EL (cell line): ENCODE measurements at places on chromosomes 16 and 17.

- DNase-seq = no peak
Measured at GRCh38 chr16:8807189-8807588, 9.6 kb downstream of the PMM2 start.

GRCh38 chr17:36856903-36857381, 80.3 kb upstream of the LHX1 start:
- no peak for DNase-seq

DNA sequence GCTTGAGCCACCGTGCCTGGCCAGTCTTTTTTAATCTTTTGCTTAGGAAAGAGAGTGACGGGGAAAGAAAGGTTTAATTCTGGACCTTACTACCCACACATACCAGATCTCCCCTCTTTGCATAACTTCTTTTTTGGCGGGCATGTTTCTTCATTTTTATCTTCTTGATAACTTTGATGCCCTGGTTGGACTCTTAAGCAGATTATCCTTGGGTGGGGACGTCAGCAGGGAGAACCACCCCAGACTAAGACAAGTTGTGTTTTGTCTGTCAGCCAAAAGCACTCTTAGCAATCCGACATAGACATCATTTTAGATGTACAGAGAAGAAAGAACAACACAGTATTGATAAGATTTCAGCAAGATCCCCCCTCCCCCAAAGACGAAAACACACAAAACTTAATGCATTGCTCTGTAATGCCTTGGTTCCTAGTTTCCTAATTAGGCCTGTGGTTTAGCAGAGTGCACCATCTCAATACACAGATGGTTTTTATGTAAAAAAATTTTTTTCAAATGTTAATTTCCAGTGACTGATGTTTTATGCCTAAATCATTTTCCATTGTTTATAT, 99.9 kb downstream of the MSI2 start:
- DNase-seq = no peak

DNA sequence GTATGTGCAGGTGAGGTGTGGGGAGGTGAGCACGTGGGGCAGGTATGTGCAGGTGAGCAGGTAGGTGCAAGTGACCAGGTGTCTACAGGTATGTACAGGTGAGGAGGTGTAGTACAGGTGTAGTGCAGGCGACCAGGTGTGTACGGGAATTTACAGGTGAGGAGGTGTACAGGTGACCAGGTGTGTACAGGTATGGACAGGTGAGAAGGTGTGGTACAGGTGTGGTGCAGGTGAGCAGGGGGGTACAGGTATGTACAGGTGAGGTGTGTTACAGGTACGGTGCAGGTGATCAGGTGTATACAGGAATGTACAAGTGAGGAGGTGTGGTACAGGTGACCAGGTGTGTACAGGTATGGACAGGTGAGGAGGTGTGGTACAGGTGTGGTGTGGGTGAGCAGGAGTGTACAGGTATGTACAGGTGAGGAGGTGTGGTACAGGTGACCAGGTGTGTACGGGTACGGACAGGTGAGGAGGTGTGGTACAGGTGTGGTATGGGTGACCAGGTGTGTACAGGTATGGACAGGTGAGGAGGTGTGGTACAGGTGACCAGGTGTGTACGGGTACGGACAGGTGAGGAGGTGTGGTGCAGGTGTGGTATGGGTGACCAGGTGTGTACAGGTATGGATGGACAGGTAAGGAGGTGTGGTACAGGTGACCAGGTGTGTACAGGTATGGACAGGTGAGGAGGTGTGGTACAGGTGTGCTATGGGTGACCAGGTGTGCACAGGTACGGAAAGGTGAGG, 12.8 kb upstream of the DBNDD1 start:
- peak; percentile 40 for DNase-seq

GRCh38 chr17:81583589-81584342, 31.6 kb upstream of the FAAP100 start:
- no peak for DNase-seq

- no peak for DNase-seq
Measured at GRCh38 chr16:17412221-17412620, 58.5 kb downstream of the XYLT1 start.

DNA sequence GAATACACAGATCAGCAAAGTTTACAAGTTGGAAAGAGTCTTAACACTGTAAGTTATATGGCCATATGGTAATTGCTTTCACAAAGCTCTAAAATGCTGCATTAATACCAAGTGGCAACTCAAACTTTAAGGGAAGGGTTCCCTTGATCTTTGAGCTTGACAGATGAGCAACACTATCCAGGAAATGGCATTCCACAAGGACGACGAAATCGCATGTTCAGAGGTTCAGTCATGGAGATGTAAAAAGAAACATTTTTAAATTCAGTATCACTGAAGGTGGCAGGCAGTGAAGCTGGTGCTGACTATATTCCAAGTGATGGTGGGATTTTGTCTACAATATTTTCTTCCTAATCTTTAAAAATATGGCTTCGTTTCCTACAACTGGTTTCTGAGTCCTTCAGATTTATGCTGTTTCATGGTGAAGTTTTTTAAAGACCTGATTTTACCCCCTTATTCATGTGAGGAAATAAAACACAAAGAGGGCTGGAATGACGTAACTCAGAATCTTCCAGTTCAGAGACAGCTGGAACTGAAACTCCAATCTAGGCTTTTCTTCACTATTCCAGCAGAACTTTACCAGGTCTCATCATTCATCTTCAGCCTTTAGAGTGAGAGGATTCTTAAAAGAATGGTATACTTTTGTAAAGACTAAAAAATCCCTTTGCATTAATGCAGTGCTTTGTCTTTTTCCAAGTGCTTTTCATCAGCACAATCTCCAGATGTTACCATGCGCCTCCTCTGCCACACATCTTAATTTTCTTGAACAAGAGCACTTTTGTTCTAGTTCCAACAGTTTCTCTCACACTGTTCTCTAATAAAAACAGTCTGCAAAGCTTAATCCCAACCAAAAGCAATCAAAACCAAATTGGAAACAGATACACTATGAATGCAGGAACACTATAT, 20.2 kb downstream of the CHCT1 start:
- peak; percentile 77 for DNase-seq

DNA sequence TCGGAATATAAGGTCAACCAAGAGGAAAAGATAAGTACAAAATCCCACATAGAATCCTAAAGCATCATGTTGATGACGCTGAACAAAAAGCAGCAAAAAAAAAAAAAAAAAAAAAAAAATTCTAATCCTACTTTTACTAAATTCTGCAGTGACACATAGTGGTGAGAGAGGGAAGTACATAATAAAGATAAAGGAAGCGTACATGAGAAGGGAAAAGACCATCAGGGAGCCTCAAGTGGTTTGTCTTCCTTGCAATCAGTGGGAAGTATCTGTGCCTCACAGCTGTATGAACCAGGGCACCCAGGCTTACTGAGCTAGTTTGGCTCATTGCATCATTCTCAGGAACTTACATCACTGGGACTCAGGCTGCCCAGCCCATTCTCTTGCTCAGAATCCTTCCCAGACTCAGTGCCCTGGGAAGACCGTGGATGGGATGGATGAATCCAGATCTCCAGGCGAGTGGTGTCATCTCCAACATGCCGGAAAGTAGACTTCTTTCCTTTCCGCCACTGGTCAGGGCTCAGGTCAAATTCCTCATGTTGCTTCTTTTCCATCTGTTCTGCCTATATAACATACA, 21.2 kb downstream of the SMG6 start:
- peak; percentile 84 for DNase-seq

DNA sequence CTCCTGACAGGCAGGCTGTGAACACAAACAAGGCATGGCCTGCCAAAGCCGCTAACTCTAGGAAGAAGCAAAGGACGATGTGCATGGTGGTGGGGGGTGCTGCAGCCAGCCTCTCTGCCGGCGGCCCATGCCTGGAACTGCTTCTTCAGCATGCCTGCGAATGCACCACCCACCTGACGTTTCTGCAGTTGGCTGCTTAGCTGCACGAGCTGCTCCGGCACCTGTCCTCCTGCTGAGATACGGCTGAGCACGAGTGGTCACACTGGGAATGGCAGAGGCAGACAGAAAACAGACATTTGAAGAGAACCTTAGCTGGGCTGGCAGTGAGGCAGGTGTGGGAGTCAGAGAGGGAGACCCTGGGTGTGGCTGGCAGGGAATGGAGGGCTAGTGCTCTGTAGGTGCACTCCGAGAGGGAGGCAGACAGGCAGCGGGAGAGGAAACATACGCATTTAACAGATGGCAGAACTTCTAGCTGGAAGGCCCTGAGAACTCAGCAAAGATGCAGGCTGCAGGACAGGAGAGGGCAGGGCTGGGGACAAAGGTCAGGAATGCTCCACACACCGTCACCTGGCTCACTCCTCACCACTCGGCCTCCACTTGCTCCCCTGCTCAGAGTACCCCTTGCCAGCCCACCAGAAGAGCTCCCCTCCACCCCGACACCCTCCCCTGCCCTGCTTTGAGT, 5.2 kb downstream of the FLCN start:
- DNase-seq = no peak

DNA sequence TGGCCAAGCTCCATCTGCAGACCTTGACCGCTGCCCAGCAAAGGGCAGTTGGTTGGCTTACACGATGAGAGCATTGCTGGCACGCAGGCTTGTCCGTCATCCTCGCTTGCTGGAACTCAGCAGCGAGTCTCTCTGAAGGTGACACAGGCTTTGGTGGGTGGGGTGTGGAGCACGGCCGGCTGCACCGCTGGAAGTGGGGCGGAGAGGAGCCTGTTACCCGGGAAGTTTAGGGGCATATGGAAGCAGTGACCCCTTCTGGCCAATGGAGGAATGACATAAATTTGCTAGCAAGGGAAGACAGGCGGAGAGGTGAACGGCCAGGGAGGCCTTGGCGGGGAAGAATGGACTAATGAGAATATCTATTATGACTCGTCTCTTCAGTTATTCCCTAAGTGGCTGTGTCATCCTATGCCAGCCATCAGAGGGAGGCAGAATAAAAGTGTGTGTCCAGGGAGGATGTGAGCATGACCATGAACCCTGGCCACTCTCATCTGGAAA, 65.9 kb upstream of the SDK2 start:
- DNase-seq = no peak

DNA sequence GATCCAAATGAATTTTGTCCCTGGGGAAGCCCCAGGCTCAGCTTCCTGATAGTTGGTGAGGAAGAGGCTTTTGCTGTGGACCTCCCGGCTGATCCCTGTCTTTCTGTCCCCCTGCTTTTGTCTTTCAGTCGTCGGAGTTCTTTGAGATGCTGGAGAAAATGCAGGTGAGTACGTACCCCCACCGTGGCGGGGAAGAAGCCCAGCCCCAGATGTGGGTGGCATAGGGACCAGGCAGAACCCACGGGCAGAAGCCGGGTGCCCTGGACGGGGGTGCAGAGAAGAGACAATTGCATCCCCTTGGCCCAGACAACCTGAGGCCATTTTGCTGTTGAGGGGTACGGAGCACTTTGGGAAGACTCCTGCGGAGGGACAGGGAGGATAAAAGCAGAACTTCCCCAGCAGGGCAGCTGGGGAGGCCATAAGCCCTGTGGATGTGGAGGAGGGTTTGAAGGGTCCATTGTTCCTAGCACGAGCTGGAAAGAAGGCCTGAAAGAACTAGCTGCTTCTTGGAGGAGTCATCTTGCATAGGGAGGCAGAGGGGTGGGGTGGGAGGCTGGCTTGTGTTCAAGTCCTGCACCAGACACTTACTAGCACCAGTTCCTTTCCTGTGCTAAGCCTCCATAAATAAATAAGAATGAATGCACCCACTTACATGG, 105.6 kb downstream of the OR1D5 start:
- DNase-seq = peak; percentile 21

GRCh38 chr16:2507052-2507659, 6.6 kb upstream of the ATP6V0C start:
- DNase-seq = no peak

- no peak for DNase-seq
Measured at GRCh38 chr16:4522051-4522581, 16.5 kb downstream of the CDIP1 start.

- DNase-seq = no peak
Measured at GRCh38 chr16:23959072-23959751, 123.4 kb downstream of the PRKCB start.

DNA sequence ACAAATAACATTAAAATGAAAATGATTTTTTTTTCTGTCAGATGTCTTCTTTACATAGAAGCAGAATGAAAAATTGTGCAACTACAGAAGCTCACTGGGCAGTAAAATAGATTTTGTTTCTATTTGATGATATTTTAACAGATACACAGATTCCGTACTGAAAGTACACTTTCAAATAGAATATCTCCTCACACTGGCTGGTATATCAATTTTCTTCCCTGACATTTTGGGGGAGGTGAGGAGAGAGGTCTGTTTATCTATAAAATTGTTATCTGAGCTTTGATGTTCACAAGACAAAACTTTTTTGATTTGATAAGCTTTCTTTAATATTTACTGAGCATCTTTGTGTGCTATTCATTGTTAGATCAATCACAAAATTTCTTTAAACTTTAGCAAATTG, 124.3 kb upstream of the NACA2 start:
- DNase-seq = no peak

DNA sequence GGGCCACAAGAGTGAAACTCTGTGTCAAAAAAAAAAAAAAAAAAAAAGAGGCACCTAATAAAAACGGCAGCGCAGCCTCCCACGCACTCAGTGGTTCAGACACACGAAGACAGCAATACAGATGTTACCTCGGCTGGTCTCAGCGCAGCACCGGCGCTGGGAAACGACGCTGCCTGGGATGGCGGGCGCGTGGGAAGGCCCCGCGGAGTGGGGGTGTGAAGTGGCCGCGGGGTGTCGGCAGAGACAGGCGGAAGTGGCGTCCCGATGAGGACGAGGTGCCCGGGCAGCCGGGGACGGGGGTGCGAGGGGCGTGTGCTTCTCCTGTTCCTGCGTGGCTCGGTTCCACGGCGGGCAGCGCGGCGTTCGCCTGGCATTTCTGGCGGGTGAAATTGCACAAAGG, 179.4 kb downstream of the BANP start:
- no peak for DNase-seq

DNA sequence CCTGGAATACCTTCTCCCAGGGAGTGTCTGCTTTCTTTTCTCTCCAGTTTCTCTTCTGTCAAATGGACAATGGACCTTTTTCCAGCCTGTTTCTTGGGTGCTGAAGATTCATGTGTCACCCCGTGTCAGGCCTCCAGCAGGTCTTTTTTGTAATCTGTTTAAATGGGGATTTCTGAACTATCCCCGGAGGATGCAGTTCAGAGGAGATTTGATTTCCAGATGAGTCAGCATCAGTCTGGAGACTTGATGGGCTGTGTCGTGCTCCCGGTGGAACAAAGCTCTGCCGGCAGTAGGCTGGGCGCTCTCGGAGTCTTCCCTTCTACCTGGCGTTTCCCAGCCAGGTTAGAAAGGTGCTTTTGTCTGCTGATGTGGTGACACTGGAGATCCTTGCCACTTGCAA, 440.6 kb downstream of the HS3ST3B1 start:
- DNase-seq = peak; percentile 21

DNA sequence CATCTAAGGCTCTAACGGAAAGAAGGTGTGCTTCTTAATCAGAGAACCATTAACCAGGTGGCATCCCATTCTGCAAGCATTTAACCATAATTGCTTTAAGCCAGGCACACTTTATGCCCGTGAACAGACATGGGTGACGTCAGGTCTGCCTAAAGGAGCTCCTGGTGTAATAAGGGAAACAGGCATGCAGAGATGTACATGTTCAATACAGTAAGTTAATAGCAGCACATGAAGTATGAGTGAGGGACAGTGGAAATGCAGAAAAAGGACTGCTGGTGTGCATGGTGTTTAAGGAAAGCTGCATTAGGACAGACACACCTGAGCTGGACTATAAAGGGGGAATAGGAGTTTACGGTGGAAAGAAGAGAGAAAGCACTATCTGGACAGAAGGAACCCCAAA, 18.6 kb downstream of the DYNLRB2 start:
- DNase-seq = no peak

- DNase-seq = peak; percentile 20
Measured at GRCh38 chr17:4583782-4584100, 588 bp upstream of the SMTNL2 start.

GRCh38 chr16:80862160-80862705, 57.8 kb upstream of the CDYL2 start:
- no peak for DNase-seq
